ENCODE measurements at places on chromosomes 5 and 9.

- DNase-seq: no peak
These were observed at the start of gene LRRTM2 for GRCh38 chr5:138874771-138875551. LRRTM2 (minus strand) TSS chr5:138875335; CDS start chr5:138874911, 424 bp downstream.

- DNase-seq: no peak
These were observed 26.6 kb upstream of the ANGPTL2 start for GRCh38 chr9:127149010-127149409.

- DNase-seq: no peak
These were observed 12.4 kb upstream of the SUB1 start for GRCh38 chr5:32572778-32573480.

DNA sequence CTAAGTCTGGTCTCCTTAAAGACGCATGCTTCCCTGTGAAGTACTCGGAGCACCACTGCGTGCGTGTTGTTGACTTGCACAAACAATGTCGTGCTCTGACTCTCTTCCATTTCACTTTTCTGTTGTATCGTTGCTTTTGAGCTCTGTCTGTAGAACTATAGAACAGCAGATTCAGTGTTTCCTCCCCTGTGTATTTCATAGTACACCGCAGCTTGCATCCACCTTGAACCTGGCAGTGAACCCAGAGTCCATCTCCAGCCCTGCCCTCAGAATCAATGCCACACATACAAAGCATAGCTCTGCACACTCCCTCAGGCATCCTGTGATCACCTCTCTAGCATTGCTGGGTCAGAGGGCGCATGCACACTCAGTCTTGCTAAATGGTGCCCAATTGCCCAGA is 37.2 kb upstream of the ADAMTS2 start:
- no peak for DNase-seq

DNA sequence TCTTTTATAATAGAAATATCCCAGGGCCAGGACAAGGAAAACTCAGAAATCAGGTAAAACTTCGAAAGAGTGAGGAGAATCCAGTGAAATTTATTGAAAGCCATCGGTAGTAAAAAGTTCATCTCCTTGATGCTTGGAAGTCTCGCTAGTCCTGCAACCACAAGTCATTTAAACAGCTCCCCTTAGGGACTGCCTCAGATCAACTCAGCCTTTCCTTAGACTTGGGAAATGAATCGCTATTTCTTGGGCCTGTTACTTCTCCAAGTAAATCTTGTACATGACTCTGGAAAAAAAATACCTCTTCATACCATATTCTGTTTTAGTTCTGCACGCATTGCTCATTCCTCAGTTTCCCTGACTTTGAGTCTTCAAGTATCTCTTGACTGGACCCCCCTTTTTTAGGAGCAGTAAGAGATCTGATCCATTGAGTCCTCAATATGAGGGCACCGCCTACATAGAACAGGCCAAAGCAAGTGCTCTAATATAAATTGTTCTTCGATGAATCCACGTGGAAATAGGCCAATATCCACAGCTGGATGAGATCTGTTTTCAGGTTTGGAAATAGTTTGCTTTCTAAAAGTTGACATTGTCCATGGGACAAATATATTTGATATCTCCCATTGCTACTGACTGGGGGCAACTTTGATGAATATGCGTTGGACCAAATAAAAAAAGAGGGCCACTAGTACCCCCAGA is 114.2 kb downstream of the PRDM6 start:
- no peak for DNase-seq

DNA sequence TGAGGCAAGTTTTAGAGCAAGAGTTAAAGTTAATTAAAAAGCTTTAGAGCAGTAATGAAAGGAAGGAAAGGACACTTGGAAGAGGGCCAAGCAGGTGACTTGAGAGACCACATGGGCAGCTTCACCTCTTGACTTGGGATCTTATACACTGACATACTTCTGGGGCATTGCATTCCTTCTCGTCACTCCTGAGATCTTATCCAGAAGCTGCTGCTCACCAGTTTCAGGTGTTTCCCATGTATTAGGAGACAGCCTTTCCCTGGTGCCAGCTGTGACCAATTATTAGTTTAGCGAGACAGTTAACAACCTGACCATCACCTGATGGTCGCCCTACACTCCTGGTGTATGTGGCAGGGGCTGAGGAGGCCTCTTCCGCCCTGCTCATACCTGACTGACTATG is 382.1 kb downstream of the KDM4C start:
- DNase-seq: no peak

DNA sequence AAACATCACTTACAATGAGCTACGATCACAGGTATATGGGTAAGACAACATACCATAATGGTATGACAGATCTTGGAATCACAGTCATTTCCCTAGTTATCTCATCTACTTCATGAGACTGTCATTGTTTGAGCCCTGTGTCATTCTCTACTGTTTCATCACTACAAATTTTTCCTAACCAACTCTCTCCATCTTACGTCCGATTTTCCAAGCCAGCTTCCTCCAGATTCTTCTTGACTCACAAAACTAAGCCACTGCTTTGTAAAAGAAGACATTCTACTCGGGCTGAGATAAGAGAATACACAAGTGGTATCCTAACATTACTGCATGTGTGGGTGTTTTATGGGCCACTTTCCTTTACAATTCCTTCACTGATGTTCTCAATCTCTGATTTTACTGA is 49.6 kb downstream of the SERINC5 start:
- DNase-seq: no peak

GRCh38 chr5:171999877-172000276 is 6.6 kb downstream of the FBXW11 start:
- no peak for DNase-seq

DNA sequence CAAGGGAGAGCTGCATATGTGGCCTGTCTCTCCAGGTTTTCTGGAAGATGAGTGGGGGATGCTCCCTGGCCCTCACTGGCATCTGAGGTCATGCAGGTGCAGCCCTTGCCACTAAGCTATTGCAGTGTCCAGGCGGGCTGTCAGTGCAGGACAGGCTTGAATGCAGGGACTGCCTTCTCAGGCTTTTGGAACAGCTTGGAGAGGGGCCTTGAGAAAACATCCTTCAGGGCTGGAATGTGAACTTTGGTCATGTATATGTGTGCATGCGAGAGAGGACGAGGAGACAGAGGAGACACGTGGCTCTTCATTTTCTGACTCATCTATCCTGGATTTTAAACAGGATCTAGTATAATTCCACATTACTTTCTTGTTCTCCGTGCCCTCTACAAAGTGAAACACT is 90.3 kb downstream of the MACROH2A1 start:
- DNase-seq: no peak

DNA sequence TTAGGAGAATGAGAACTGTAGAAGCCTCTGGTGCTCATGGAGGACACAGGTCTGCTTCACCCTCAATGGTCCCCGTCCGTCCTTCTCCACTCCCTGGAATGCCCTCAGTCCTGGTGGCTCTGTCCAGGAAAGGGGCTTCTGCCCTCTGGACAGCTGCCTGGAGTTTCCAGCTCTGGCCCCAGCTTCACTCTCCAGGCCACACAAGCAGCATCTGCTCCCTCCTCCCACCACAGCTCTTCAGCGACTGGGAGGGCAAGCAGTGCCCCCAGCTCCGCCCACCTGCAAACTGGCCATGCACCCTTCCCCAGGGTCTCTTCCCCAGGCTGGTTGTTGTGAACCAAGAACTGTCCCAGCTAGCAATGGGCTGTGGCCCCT is 4.7 kb downstream of the SARDH start:
- DNase-seq: no peak

GRCh38 chr5:107483231-107484024 is 187.3 kb downstream of the EFNA5 start:
- peak; percentile 17 for DNase-seq

- DNase-seq: peak; percentile 64
These were observed 536 bp downstream of the PCDHAC1 start for GRCh38 chr5:140926443-140927227.

DNA sequence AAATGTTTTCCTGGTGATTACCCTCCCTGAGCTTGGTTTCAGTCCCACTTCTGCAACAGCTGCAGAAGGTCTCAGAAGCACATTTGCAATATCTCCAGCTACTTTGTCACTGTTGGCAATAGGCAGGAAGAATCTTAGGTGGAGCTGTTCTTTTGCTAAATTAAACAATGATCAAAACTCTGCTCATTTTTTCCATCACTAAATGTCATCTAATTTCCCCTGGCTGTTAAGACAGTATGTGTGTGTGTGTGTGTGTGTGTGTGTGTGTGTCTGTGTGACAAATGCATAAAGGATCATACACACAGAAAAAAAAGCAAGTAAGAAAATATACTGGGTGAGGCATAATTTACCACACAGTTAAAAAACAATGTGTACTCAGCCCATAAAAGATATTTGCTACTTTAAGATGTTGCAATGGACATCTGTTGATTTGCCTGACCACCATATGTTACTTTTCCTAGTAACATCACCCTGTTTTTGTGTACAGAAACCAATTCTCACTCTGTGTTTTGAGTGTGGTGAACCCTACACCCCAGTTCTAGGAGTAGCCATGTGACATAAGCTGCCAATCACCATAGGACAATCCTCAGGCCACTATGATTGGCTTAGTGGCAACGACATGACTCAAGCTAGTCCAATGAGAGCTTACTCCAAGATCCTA is 572.6 kb upstream of the CLINT1 start:
- no peak for DNase-seq

GRCh38 chr5:1415626-1416360 is 29.4 kb downstream of the SLC6A3 start:
- DNase-seq: no peak

- DNase-seq: no peak
These were observed 11.8 kb downstream of the ACSL6 start for GRCh38 chr5:131999441-132000240.

DNA sequence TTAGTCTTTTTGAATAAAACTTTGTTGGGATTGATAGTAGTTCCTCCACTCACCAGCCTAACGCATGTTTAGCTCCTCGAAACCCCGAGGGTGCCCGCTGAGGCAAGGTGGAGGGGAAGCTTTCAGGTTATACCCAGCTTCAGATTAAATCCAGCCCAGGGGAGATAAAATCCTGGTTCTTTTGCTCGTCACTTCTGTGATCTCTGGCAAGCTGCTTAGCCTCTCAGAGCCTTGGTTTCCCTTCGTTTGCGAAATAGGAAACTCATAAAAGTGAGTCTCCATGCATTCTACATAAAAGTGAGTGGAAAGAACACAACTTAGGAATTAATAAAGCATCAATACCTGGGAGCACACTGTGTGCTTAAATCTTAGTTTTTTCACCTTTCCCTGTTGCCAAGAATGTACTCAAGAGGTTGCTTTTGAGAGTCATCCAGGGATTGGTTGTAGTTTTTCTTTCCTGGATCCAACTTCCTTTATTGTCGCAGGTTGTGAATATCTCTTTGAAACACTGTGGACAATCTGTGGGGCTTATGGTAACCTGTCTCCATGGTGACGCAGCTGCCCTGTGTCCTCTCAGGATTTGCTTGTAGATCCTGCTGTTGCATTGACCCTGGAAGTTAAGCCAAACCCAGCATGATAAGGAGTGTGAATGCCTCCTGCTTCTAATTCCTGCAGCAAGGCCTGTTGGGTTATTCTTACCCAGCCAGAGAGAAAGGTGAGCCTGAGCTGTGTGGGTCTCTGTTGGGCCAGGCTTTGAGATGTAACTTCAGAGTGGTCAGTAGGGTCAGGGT is 2.0 kb downstream of the GALNT12 start:
- DNase-seq: no peak

DNA sequence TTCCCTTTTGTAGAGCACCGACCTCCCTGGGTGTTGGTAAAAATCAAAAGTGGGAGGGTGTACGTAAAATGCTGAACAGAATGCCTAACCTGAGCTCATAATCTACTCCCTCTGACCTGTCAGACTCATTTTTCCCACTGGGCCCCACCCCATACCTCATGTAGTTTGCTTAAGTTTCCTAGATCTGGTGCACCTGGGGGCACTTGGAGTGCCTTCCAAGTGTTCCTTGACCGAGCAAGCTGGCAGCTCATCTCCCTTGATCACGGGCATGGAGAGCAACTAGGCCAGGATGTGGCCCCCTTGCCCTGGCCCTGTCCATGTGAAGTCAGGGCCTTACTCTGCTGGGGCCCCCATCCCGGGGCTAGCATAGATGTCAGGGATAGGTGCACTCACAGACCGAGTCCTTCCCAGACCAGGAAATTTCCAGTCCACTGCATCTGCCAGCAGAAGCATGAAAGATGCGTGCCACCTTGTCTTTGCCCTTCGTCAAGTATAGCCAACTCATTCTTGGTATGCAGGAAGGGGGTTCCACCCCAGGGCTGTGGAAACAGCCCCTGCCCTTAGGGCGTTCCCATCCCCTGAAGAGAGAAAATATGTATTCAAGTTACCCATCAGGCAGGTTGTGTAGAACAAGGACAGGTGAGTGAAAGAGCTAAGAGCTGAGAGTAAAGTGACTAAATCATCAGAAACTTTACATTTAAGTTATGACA is 41.9 kb downstream of the SLC22A5 start:
- DNase-seq: no peak

- DNase-seq: no peak
These were observed 93.1 kb downstream of the MED27 start for GRCh38 chr9:131986576-131986975.

DNA sequence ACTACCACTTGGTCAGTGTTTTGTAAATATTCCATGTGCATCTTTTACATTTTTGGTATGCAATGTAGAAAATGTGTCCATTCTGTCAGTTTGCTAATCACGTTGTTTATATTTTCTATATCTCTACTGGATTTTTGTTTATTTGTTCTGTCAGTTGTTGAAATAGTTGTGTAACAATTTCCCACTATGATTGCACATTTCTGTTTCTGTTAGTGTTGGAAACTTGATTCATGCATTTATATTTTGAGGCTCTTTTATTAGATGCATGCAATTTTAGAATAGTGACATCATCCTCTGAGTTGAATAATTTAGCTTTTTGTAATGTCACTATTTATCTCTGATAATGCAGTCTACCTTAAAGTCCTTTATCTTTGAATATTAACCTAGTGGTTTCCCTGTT is 25.8 kb upstream of the LECT2 start:
- DNase-seq: no peak

DNA sequence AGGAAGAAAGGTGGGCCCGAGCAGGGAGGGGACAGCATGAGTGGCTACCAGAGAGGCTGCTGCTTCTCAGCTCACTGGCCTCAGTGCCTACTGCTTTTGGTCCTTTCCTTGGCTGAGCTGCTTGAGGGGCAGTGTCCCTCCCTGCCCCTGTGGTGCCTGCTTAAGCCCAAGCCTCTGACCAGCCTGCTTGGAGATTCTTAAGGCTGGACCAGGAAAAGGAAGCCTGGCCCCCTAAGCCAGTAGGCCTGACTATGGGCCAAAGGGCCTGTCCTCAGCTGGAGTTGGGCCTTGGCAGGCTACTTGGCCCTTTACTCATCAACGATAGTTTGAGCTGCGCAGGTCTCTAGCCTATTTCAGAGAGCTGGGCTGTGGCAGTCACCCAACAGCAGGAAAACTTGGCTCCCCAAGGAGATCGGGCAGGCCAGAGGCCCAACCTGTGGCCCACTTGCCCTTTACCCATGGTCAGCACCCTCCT is 24.9 kb downstream of the TCF7 start:
- no peak for DNase-seq

DNA sequence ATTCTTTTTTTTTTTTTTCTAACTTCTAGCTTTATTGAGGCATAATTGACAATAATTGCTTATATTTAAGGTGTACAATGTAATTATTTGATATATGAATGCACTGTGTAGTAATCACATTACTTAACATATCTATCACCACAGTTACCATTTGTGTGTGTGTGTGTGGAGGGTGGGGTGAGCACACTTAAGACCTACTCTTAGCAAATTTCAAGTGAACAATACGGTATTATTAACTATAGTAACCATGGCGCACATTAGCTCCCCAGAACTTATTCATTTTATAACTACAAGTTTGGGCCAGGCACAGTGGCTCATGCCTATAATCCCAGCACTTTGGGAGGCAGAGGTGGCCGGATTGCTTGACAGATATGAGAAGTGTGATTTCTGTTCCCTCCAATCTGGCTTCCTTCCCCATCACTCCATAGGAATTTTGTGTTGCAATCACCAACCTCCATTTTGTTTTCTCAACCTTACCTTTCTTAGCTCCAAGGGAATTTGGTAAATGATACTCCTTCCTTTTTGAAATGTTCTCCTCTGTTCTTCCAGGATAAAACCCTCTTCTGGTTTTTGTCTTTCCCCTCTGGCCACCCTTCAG is 14.9 kb downstream of the TXN start:
- DNase-seq: no peak
